CD4-positive, CD25-positive, alpha-beta regulatory T cell (primary cell): ENCODE measurements at places on chromosomes 6 and 20.

DNA sequence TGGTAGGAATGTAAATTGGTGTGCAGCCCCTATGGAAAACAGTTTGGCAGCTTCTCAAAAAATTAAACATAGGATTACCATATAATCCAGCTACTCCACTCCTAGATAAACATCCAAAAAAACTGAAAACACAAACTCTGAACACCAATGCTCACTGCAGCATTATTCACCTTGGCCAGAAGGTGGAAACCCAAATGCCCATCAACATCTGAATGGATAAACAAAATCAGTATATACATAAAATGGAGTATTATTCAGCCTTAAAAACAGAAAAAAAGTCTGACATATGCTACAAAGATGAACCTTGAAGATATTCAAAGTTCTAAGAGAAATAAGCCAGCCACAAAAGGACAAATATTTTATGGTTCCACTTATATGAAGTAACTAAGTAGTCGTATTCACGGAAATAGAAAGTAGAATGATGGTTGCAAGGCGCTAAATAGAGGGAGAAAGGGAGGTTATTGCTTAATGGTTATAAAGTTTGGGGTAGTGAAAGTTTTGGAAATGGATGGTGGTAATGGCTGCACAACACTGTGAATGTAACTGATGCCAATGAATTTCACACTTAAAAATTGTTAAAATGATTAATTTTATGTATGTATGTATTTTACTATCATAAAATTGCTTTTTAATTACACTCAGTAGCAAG is 4.0 kb downstream of the PHF10 start:
- no peak for DNase-seq

DNA sequence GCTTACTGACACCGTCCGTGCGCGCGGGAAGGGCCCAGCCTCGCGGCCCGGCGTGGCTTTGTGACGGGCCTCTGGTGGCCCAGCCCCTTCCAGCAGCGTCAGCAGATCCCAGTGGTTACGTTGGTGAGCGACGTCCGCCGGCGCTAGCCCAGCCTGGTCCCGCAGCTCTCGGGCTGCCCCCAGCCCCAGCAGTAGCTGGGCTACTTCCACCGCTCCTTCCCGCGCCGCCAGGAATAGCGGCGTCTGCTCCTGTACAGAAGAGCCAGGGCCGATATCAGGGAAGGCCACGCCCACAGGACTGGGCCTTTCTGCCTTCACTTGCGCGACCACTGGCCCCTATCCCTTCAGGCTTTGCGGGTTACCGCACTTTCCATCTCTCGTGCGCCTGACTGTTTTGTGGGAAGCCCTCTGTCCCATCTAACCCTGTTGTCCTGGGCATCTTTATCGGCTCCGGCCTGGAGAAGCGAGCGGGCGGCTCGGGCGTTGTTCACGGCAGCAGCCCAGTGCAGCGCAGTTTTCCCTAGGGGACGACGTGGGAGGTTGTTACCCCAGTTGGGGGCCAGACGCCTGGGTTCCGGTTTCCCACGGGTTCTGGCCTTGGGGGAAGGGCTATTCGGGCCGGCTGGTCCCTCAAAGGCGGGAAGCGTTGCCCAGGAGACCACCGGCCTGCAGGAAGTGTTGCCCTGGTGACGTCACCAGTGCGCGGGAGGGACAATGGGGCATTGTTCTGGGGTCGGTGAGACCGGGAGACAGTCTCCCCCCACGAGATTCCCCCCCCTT is 3.6 kb upstream of the GPSM3 start:
- peak; percentile 61 for DNase-seq

GRCh38 chr6:15588971-15589634 is 73.7 kb downstream of the DTNBP1 start:
- DNase-seq = no peak

GRCh38 chr6:134416418-134417154 is 98.7 kb upstream of the SGK1 start:
- peak; percentile 5 for DNase-seq

- DNase-seq = no peak
Observed at GRCh38 chr6:2820415-2820814, 21.2 kb downstream of the SERPINB1 start.

DNA sequence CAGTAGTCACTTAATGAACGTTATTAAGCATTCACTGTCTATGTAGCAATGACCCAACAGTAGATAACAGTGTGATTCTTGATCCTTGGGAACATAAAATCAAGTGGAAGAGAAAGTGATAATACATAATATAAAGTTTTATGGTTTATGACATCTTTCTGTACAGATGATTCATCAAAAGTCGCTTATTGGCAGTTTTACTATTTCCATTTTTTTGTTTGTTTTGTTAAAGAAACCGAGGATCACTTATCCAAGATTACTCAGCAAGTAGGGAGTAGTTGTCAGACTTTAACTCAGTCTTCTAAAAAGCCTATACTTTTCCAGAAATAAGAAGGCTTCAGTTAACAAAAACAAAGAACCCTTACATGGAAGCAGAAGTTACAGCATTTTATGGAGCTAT is 260.8 kb downstream of the ZFAND3 start:
- DNase-seq = no peak
